ENCODE measurements at places on chromosomes 13 and 19.

DNA sequence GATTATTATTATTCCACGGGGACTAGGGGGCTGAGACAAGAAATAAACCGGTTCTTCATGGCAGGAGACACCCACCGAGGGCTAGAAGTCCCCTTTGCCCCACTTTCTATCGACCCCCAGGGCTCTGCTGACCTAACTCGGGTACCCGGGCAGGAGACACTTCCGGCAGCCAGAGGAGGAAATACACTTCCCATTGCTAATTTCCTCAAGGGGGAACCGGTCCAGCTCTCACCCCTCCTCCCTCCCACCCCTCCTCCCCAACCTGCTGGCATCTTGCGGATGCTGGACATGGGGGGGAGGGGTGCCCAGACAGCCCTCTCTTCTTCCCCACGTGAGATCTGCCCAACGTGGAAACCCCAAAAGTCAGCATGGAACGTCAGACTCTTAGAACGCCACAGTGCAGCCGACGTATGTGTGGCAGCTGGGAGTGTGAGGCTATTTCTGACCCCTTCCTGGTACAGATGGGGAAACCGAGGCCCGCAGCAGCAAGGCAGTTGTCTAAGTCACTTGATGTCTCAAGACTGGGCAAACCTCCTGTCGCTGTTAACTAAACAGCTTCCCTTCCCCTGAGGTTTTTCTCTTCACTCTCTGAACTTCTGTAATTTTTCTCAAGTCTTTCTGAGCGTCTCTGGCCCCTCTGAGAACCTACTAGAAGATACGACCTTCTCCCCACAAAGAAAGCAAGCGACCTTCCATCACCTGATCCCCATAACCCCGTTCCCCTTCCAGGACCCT is 3.6 kb downstream of the GPR4 start:
- peak; percentile 10 for DNase-seq

DNA sequence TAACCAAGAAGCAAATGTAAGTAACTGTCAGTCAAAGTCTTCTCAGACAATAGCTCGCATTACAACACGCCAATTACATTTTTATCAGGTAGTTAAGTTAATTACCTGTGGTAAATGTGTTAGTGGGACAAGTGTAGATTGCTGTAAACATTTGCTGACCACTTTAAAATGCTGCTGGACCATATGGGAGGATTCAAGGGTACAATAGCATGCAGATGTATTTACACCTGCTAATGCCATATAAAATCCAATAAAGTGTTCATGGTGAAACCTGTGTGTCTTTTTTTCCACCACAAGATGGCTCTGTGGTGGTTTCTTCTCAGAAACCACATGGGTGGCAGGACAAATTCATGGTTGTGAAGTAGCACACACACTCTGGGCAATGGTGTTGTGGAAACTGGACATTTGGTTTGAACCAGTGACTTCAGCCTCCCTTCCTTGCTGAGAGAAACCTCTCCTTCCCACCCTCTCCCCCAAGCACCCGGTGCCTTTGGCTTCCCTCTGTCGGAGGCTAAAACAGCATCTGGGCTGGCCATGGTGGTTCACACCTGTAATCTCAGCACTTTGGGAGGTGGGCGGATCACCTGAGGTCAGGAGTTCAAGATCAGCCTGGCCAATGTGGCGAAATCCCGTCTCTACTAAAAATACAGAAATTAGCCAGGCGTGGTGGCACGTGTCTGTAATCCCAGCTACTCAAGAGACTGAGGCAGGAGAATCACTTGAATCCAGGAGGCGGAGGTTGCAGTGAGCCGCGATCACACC is 18.1 kb upstream of the GTF3A start:
- peak; percentile 71 for DNase-seq

DNA sequence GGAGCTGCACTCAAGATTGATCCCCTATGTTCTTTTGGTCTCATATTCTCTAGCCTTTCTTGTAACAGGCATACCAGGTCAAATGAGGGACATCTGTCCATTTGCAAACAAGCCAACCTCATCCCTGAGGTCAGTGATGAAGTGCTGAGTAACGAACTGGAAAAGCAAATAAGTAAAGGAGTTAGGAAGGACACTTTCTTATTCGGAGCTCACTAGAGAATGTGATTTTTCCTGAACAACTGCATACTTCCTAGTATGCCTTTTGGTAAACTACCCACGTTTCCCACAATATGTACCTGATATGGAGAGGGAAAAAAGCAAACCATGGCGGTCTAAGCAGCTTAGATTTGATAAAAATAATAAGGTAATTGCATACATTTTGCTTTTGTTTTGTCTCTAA is 91.0 kb upstream of the MYCBP2 start:
- no peak for DNase-seq

DNA sequence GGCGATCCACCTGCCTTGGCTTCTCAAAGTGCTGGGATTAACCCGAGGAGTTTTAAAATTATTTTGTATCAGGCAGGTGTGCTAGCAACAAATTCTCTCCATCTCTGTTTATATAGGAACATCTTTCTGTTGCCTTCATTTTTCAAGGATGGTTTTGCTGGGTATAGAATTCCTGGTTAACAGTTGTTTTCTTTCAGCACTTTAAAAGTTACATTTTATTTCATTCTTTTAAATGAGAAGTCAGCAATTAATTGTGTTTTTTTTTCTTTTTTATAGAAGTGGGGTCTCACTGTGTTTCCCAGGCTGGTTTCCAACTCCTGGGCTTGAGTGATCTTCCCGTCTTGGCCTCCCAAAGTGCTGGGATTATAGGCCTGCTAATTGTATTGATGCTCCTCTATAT is 44.0 kb downstream of the DPF1 start:
- no peak for DNase-seq

DNA sequence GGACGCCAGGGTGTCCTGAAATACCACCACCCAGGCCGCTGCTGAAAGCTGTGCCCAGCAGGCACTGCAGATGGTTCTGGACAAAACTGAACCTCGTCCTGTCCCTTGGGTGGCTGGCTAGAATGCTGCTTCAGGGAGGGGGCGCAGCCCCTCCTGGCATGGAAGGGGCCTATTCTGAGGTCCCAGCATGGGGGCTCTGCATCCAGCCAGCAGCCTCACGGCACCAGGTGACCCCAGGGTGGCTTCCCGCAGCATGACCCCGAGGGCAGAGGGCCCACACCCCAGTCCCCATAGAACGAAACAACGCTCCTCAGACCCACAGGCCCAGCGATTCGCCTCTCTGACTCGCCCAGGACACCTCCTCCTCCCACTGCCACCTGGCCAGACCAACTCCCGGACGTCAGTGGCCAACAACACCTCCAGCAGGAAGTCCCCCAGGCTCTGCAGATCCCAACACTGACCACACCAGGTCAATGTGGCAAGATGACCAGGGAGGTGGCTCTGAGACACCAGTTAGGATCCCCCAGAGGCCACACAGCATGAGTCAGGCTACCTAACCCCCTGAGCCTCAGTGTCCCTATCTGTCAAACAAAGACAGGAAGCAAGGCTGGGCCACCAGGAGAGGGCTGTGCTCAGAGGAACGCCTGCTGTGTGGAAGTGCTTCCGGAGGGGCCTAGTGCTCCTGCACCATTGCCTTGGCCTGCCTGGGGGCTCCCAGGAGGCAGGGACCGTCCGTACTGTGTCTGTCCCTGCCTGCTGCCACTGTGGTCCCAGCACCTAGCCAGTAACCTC is 6.1 kb downstream of the MKNK2 start:
- DNase-seq, result no peak

- no peak for DNase-seq
These were observed 1136.3 kb downstream of the UQCRFS1 start for GRCh38 chr19:28076628-28077027.

- DNase-seq, result no peak
These were observed 82.4 kb downstream of the RYR1 start for GRCh38 chr19:38515896-38516295.
